A549 treated with AZD2906 at 1 μM for 4 hours (cell line): ENCODE measurements at places on chromosomes 12 and 14. TPM values are rescaled to one million over a fixed set of nuclear protein-coding genes. Genes with fewer than 3 reads are reported as not detected.

PELI2 gene
- total RNA-seq: 0.85 to 1.6 TPM (median 1.2 TPM) in 5 replicates

P2RX7 gene
- total RNA-seq: not detected in 5 replicates

ABHD12B gene
- not detected in 5 replicates for total RNA-seq

CELA1 gene
- total RNA-seq: not detected in 5 replicates

CEBPE gene
- 0.06 TPM in 1 of 5 replicates, not detected in the others for total RNA-seq

TAS2R9 gene
- not detected in 5 replicates for total RNA-seq

CAPS2 gene
- total RNA-seq: 0.99 to 2.3 TPM (median 1.5 TPM) in 5 replicates

CCDC177 gene
- total RNA-seq: 0.02 to 0.05 TPM (median 0.03 TPM) in 5 replicates

ACVRL1 gene
- total RNA-seq: 0.08 to 0.35 TPM (median 0.15 TPM) in 5 replicates

KRT4 gene
- 2.1 to 3.6 TPM (median 2.7 TPM) in 5 replicates for total RNA-seq

DBX2 gene
- not detected in 5 replicates for total RNA-seq

ANKS1B gene
- 0.41 to 0.71 TPM (median 0.51 TPM) in 5 replicates for total RNA-seq

SERPINA10 gene
- not detected in 5 replicates for total RNA-seq

KRT72 gene
- total RNA-seq: 0.05 TPM in 1 of 5 replicates, not detected in the others

TAS2R7 gene
- not detected in 5 replicates for total RNA-seq

GYS2 gene
- total RNA-seq: 0.09 TPM in 1 of 5 replicates, not detected in the others

FIGNL2 gene
- 0.21 to 0.29 TPM (median 0.28 TPM) in 5 replicates for total RNA-seq

ACOT4 gene
- total RNA-seq: 1.7 to 2.3 TPM (median 2.0 TPM) in 5 replicates

TPH2 gene
- total RNA-seq: not detected in 5 replicates

ZDHHC17 gene
- total RNA-seq: 6.6 to 16.0 TPM (median 9.9 TPM) in 5 replicates

OR4K2 gene
- not detected in 5 replicates for total RNA-seq

AHNAK2 gene
- 188 to 232 TPM (median 198 TPM) in 5 replicates for total RNA-seq

P2RX4 gene
- 15.7 to 22.5 TPM (median 18.9 TPM) in 5 replicates for total RNA-seq

WBP11 gene
- total RNA-seq: 41.3 to 49.4 TPM (median 43.6 TPM) in 5 replicates

PTPRB gene
- total RNA-seq: 0.45 to 0.78 TPM (median 0.65 TPM) in 5 replicates

POLE2 gene
- total RNA-seq: 10.4 to 14.2 TPM (median 12.4 TPM) in 5 replicates

METAP2 gene
- total RNA-seq: 113 to 193 TPM (median 120 TPM) in 5 replicates

L3HYPDH gene
- 32.3 to 38.9 TPM (median 37.2 TPM) in 5 replicates for total RNA-seq

PRR4 gene
- total RNA-seq: 0.80 to 3.2 TPM (median 2.3 TPM) in 5 replicates

ANKRD33 gene
- total RNA-seq: 0.05 to 0.11 TPM (median 0.07 TPM) in 4 of 5 replicates, not detected in the other

APOF gene
- not detected in 5 replicates for total RNA-seq

LRRC10 gene
- not detected in 5 replicates for total RNA-seq
